Effector memory CD8-positive, alpha-beta T cell (primary cell): ENCODE measurements at places on chromosomes 13 and 19.

- no peak for DNase-seq
These were observed 590.8 kb upstream of the SPRY2 start for GRCh38 chr13:80931766-80932165.

GRCh38 chr19:16587833-16588823 is 15.9 kb upstream of the SLC35E1 start:
- peak; percentile 63 for DNase-seq

DNA sequence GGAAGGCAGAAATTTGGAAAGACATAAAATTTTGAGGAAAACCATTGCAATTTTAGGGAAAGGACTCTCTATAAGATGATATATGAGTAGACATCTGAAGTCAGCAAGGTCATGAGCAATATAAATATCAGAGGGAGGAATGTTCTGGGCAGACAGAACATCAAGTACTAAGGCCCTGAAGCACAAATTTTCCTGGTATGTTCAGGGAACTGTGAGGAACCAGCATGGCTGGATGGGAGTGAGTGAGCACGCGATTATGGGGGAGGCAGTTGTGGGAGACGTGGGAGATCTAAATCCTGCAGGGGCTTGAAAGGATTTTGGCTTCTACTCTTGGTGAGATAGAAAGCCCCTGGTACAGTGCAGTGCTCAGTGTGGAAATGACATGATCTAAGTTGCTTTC is 112.0 kb downstream of the TBC1D4 start:
- DNase-seq = no peak

DNA sequence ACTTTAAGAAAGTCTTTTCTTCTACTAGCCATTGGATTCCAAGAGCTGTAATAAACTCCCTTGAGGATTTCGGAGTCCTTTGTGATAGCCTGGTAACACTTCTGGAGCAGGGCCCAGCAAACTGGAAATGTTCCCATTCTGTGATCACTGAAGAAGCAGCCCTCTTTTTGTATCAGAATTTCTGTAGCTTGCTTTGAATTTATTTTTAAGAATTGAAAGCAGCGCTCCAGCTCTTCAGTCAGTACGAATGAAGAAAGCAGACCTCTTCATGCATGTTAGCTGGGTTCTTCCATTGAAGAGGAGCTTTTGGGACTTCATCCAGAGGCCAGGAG is 141.5 kb downstream of the AKAP11 start:
- no peak for DNase-seq
